Brain microvascular endothelial cell (primary cell): ENCODE measurements at places on chromosomes 16 and 17.

DNA sequence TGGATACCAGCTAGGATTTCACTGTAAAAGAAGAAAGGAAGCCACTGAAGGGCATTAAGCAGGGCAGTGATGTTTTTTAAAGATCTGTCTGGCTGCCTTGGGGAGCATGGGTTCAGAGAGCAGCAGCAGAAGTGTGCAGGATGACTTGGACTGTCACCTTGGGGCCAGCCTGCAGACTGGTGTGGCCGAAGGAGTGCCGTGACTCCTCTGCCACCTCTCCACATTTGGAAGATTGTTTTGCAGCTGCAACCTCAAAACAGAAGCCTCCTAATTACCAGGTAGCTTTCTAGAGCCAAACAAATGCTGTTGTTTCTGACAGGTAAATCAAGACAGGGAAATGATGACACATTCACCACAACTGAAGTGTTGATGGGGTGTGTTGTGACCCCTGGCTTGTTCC is 681.4 kb downstream of the WWOX start:
- DNase-seq: no peak

DNA sequence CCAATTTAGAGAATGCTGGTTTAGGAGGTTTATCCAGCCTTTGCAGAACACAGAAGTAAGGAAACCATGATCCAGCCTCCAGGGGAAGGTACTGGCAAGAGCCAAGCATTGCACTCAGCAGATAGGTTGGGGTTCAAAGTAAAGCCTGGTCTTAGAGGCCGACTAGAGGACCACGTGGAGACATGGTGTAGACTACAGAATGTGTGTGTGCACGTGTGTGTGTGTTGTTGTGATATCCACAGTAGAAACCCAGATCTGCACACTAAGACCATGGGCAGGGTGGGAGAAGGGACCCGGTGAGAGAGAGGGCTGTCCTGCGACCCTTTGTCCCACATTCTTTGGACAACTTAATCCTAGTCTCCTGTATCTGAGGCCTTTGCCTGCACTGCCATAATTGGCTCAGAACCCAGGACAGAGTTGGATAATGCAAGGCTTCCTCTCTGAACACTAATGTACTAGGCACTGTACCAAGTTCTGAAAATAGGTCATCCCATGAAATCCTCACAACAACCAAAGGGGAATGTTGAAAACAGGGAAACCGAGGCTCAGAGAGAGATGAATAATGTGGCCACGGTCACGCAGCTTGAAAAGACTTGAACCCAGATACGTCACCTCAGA is 325.1 kb upstream of the HSBP1 start:
- no peak for DNase-seq

GRCh38 chr17:40951011-40951622 is 13.7 kb upstream of the KRT23 start:
- no peak for DNase-seq

DNA sequence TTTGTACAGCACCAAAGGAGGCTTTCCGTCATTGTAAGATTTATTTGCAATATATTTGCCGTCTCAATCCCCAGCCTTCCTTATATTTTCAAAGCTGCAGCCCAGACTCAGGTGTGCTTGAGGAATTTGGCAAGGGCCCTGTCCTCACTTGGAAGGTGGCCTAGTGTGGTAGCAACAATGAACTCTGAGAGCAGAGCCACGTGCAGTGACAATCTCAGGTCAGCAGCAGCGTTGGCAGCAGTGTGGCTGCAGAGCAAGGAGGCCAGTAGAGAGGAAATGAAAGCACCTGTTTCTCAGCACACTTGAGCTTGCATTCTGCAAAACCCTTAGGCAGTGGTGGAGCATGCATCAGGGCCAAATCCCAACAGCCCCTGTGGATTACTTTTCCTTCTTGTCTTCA is 613.5 kb downstream of the RBFOX1 start:
- no peak for DNase-seq

- DNase-seq: peak; percentile 58
These were observed 42.2 kb upstream of the CORO6 start for GRCh38 chr17:29664743-29665480.

DNA sequence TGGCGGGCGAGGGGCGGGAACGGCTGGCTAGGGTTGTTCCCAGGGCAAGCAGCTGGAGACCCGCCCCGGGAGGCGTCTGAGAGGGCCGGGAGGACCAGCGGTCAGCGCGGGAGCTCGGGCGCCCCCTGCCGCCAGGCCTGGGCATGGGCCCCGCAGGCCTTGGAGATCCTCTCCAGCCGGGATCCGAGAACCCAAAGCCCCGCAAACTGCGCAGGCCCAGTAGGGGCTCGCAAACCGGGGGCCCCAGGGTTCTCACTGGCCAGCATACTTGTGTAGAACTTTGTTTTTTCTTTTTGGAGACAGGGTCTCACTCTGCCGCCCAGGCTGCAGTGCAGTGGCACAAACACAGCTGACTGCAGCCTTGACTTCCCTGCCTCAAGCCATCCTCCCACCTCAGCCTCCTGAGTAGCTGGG is 20.8 kb upstream of the ZNF423 start:
- peak; percentile 28 for DNase-seq

DNA sequence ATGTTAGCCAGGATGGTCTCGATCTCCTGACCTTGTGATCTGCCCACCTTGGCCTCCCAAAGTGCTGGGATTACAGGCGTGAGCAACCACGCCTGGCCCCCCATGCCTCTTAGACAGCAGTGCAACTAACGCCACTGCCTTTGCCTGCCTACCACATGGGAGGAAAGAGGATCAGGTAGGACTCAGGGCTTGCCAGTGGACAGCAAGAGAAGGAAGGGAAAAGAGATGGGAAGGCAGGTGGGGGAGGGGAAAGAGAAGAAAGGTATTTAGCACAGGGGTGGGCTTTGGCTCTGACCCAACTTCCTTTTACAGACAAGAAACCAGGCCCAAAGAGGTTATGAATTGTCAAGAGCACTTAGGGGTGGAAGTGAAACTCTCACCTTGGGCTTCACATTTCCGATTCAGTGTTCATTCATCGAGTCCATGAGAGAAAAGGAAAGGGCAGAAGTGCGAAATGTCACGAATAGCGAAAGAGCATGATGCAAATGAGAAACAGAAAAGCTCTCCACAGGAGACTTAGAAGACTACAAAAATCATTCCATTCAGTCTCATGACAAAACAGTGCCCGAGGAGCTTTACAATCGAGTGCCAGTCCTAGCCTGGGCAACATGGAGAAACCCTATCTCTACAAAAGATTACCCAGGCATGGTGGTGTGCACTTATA is 36.4 kb downstream of the CDK5R1 start:
- no peak for DNase-seq

- no peak for DNase-seq
These were observed 34.9 kb upstream of the C16orf78 start for GRCh38 chr16:49338611-49339265.
